ENCODE measurements at places on chromosomes 1 and 21.

- H3K27me3 ChIP-seq, result no peaks in the 10 kb centered on the region
- H3K27ac ChIP-seq, result no peak overlapping the region
- H3K4me1 ChIP-seq, result no peaks in the 10 kb centered on the region
- peak; percentile 17 for DNase-seq
- H3K36me3 ChIP-seq, result no peaks in the 10 kb centered on the region
- no peak overlapping the region for H3K4me3 ChIP-seq
Observed at GRCh38 chr1:188128761-188129160, 1300.0 kb downstream of the PLA2G4A start.

DNA sequence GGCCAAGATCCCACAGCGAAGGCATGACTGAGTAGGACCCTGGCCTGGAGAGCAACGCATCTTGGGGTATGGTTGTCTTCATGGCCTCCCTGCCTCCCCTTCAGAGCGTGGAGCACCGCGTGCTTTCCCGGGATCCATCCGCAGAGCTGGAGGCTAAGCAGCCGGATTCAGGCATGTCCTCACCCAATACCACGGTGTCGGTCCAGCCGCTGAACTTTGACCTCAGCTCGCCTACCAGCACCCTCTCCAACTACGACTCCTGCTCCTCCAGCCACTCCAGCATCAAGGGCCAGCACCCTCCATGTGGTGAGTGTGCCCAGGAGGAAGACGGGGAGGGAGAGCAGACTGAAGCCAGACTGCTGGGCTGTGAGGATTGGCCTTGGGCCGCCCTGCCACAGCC, 19.8 kb downstream of the ESPN start:
- no peaks in the 10 kb centered on the region for H3K4me1 ChIP-seq
- peaks cover 24% of the 10 kb centered on the region for H3K27me3 ChIP-seq
- no peak overlapping the region for H3K27ac ChIP-seq
- H3K36me3 ChIP-seq, result no peaks in the 10 kb centered on the region

DNA sequence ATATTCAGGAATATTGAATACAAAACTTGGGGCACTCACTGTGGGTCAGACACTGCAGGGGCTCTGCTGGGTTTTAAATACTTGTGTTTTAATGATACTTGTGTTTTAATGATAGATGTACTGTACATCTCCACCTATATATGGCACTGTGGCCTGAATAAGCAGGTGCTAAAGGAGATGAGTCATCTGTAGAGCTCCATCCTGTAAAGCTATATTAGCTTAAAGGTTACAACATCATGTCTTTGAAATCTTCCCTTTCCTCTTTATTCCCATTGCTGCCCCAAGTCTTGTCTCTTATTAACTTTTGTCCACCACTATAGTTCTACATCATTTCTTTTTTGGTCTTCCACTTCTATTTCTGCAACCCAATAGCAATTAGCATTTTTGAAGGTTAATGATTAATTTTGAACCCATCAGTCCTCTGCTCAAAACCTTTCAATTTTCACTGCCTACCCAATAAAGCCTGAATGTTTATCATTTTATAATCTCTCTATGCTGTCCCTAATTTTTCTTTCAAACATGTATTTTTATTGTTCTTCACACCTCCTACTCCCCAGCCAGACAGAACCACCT, 113.3 kb upstream of the PTGFR start:
- H3K36me3 ChIP-seq, result no peaks in the 10 kb centered on the region
- peaks cover 4% of the 10 kb centered on the region for H3K27me3 ChIP-seq
- H3K4me1 ChIP-seq, result no peaks in the 10 kb centered on the region
- H3K27ac ChIP-seq, result no peak overlapping the region
- H3K4me3 ChIP-seq, result no peak overlapping the region

DNA sequence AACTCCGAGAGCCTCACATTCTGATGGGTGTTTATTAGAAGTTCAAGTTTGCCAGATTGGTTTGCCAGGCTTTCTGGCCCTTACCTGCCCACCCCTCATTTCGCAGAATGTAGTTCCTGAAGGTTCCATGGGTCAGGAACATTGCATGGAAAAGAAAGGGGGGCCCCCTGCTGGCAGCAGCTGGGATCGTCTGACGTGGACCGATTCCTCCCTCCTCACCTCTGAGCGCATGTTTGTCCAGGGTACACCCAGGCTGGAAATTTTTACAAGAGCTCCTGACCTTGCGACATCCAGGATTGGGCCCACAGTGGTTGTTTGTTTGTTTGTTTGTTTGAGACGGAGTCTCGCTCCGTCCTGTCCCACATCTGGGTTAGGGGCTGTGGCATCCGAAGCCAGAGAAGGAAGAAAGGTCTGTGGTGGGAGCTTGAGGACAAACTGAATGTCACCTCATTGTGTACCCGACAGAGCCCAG, 126.0 kb upstream of the TMEM51 start:
- no peaks in the 10 kb centered on the region for H3K36me3 ChIP-seq
- peaks cover 5% of the 10 kb centered on the region for H3K4me1 ChIP-seq
- no peak overlapping the region for H3K27ac ChIP-seq

DNA sequence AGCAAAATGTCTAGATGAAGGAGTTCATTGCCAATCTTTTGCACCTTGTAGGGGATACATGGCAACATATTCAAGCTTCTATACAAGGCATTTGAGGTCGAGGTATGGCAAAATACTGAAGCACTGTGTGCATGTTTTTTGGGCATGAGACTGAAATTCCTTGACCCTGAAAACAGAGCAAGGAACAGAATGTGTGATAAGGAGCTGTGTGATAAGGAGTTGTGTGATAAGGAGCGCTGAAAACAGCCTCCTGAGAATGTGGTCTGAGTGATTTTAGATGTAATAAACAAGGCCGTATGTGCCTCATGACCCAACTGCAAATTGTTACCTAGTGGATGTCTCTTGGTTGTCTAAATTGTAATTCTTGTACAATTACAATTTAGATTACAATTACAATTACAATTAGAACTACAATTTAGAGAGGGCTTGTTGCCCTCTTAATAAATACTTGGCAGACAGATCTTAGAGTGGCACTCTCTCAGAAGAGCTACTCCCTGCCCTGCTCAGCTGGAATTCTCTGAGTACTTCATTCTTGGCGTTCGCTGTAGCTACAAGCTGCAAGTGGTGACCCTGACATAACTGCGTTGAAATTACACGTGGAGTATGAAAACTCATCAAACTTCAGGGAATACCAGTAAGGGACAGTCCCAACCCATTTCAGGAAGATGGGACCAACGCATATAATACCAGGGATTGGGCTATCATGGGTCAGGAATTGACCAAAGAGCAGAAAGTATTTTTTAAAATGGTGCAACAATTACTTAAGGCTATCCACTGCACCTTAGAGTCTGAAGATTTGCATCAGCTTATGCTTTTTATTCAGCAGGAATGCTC, 20.0 kb upstream of the ITLN1 start:
- peak; percentile 60 for DNase-seq
- no peaks in the 10 kb centered on the region for H3K4me1 ChIP-seq
- no peak overlapping the region for H3K27ac ChIP-seq

GRCh38 chr1:220516014-220516721, 11.8 kb upstream of the MARK1 start:
- no peak for DNase-seq
- no peaks in the 10 kb centered on the region for H3K4me1 ChIP-seq
- H3K27me3 ChIP-seq, result peaks cover 6% of the 10 kb centered on the region
- no peak overlapping the region for H3K27ac ChIP-seq
- H3K4me3 ChIP-seq, result no peak overlapping the region
- H3K36me3 ChIP-seq, result no peaks in the 10 kb centered on the region

DNA sequence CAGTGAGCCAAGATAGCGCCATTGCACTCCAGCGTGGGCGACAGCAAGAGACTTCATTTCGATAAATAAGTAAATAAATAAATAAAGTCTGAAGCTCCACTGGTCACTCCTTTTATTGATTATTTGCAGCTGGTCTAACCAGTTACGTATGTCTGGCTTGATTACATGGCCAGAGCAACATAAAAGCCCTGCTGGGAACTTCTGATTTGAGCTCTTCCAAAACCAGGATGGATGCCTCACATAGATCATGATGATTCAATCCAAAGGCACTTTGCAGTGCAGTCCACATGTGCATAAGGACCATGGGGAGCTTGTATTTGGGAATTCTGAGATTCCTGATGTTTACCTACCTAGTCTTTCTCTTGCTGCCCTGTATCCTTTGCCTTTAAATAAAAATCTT, 24.0 kb downstream of the NSUN4 start:
- no peak overlapping the region for H3K27ac ChIP-seq
- no peaks in the 10 kb centered on the region for H3K4me1 ChIP-seq
- H3K27me3 ChIP-seq, result no peaks in the 10 kb centered on the region
- no peak for DNase-seq
- H3K36me3 ChIP-seq, result peaks cover 28% of the 10 kb centered on the region

DNA sequence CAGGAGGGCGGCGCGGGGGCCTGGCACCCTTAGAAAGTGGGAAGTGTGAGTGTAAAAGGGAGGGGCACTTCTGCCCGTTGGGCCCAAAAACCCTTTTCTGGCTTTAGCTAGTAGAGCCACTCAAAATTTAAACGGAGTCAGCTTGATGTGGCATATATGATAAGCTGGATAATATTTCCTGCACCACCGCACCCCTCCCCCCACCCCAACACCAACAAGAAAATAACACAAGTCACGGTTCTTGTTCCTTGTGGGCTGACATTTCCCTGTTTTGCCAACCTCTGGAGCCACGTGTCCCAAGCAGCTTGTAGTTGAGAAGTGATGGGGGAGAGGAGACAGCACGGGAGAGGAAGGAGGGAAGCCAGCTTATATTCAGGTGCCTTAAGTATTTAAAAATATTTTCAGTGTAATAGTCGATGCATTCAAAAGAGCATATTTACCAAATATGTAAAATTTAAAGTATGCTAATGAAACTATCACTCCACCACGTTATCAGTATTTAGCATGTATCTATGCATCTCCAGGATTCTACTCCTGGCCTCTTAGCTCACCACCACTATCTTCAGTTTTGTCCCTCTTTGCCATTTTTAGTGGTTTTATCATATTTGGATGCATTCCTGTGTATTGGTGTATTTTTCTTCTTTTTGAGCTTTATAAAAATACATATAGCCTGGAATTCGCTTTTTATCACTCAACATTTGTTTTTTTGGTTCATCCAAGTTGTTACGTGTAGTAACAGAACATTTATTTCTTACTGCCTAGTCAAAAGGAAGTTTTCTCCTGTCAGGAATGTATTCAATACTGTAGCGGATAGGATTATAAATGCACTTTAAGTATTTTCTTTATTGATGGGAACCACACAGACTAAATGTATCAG, 773 bp upstream of the DDX59 start:
- no peaks in the 10 kb centered on the region for H3K36me3 ChIP-seq
- DNase-seq, result no peak
- H3K27me3 ChIP-seq, result no peaks in the 10 kb centered on the region
- peak overlapping the region; percentile 99 for H3K4me3 ChIP-seq
- peak overlapping the region; percentile 97 for H3K27ac ChIP-seq

DNA sequence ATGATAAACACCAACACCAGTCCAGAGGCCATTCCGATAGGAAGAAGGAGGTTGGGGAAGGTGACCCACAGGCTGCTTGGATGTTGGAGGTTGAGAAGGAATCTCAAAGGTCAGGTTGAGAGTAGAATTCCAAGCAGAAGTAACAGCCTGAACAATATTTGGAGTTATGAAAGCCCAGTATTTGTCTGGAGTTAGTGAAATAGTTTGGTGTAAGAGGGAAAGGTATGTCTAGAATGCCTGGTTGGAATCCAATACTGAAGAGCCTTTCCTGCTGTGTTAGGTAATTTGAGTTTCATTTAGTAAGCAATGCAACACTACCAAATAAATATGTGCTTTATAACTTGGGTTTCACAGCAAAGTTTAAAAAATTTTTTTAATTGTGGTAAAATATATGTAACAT, 70.5 kb upstream of the MCOLN3 start:
- no peak overlapping the region for H3K27ac ChIP-seq
- H3K36me3 ChIP-seq, result no peaks in the 10 kb centered on the region
- DNase-seq, result no peak
- no peaks in the 10 kb centered on the region for H3K4me1 ChIP-seq
- H3K27me3 ChIP-seq, result no peaks in the 10 kb centered on the region
- no peak overlapping the region for H3K4me3 ChIP-seq

GRCh38 chr1:48967318-48967717, 190.6 kb upstream of the BEND5 start:
- no peak overlapping the region for H3K27ac ChIP-seq
- no peak for DNase-seq
- H3K4me3 ChIP-seq, result no peak overlapping the region
- no peaks in the 10 kb centered on the region for H3K27me3 ChIP-seq
- H3K36me3 ChIP-seq, result no peaks in the 10 kb centered on the region

DNA sequence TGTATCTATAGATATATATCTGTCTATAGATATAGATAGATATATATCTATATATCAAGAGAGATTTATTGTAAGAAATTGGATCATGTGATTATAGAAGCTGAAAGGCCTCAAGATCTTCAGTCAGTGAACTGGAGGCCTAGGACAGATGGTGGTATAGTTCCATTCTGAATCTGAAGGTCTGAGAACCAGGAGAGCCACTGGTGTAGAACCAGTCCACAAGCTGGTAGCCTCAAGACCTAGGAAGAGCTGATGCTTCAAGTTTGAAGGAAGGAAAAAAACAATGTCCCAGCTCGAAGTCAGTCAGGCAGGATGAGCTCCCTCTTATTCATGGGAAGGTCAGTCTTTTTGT, 213.2 kb upstream of the JUN start:
- no peak for DNase-seq
- H3K4me1 ChIP-seq, result no peaks in the 10 kb centered on the region
- no peaks in the 10 kb centered on the region for H3K27me3 ChIP-seq
- no peak overlapping the region for H3K4me3 ChIP-seq
- H3K27ac ChIP-seq, result no peak overlapping the region

GRCh38 chr1:201346337-201346939, 31.0 kb downstream of the TNNT2 start:
- no peaks in the 10 kb centered on the region for H3K4me1 ChIP-seq
- H3K27ac ChIP-seq, result no peak overlapping the region
- no peak overlapping the region for H3K4me3 ChIP-seq
- DNase-seq, result peak; percentile 32
- no peaks in the 10 kb centered on the region for H3K36me3 ChIP-seq

- DNase-seq, result no peak
- H3K36me3 ChIP-seq, result no peaks in the 10 kb centered on the region
- H3K4me3 ChIP-seq, result no peak overlapping the region
Observed at GRCh38 chr1:52191395-52191965, 49.6 kb downstream of the ZFYVE9 start.

- H3K27me3 ChIP-seq, result no peaks in the 10 kb centered on the region
- H3K27ac ChIP-seq, result no peak overlapping the region
- no peaks in the 10 kb centered on the region for H3K36me3 ChIP-seq
- no peak for DNase-seq
- H3K4me1 ChIP-seq, result no peaks in the 10 kb centered on the region
Observed at GRCh38 chr1:167429612-167430011, 88.7 kb downstream of the CD247 start.

DNA sequence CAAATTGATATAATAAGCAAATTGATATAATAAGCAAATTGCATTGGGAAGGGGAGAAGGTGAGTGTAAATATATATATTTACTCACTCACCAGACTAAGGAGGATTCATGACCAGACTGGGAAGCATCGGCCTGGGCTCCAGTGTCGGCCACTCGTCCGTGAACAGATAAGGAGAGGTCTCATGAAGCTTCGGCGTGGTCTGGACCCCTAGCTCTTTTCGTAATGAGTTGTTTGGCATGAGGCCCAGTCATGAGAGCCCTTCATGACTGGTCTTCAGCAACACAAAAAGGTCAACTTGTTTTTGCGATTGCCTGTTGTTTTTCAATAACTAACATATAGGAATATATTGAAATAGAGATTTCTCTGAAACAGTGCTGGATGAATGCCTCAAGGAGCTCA, 222.9 kb upstream of the KCNK2 start:
- H3K4me1 ChIP-seq, result no peaks in the 10 kb centered on the region
- no peak overlapping the region for H3K4me3 ChIP-seq
- no peaks in the 10 kb centered on the region for H3K36me3 ChIP-seq
- H3K27ac ChIP-seq, result no peak overlapping the region

Measured in endothelial cell of umbilical vein (primary cell).